ENCODE measurements at places on chromosomes 5 and 9. TPM values are rescaled to one million over a fixed set of nuclear protein-coding genes. Genes with fewer than 3 reads are reported as not detected.

The ABCA1 gene
- 45.8 TPM for total RNA-seq

DNA sequence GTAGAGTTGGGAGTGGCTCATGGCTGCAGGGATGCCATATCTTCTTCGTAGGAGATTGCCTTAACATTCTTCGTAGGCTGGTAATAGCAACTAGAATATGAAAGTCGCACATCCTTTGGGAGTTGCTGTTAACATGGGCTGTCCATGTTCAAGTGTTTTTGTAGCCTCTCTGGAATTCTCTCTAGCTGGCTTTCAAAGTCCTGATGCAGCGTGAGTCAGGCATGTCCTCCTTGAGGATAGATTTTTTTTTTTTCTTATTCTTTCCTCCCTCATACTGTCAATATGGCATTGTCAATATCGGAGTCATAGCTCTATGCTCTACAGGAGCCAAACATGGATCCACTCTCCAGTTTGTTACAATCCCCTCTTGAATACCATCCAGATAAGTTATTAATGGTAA, 494.8 kb upstream of the WWC1 start:
- no peak for DNase-seq
- H3K4me1 ChIP-seq, result no peaks in the 10 kb centered on the region
- H3K4me3 ChIP-seq, result no peak overlapping the region

DNA sequence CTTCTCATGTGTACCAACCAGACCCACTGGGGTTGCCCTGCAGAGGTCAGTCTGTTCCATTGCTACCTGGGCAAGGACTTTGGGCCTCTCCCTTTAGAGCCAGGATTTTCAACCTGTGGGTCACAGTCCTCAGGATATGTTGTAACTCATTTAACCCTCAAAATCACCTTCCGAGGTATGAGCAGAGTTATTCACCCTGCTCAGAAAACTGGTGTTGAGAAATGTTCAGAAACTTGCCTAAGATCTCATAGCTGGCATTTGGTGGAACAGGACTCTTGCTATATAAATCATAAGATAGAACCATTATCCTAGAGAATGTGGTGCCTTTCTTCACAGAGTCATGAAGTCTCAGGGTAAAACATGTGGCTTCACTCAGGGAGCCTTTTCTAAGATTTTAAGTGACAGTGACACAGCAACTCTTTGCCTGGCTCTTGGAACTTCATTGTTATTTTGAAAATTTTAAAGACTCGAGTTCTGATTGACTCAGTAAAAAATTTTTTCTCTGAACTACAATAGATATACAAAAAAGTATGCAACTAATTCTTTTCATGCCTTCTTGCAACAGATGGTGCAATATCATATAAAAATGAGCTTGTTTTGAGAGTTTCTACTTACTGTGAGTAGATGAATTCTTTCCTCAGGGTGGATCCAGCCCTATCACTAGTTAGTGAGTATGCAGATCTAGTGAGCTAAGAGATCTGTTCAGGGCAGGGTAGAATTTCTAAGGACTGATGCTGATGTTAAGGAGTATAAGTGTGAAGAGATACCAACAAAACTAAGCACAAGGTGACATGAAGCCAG, 29.5 kb downstream of the CAST start:
- no peaks in the 10 kb centered on the region for H3K27me3 ChIP-seq
- H3K27ac ChIP-seq, result peak overlapping the region; percentile 44
- H3K36me3 ChIP-seq, result peaks cover 5% of the 10 kb centered on the region
- H3K4me3 ChIP-seq, result no peak overlapping the region
- DNase-seq, result peak; percentile 75

DNA sequence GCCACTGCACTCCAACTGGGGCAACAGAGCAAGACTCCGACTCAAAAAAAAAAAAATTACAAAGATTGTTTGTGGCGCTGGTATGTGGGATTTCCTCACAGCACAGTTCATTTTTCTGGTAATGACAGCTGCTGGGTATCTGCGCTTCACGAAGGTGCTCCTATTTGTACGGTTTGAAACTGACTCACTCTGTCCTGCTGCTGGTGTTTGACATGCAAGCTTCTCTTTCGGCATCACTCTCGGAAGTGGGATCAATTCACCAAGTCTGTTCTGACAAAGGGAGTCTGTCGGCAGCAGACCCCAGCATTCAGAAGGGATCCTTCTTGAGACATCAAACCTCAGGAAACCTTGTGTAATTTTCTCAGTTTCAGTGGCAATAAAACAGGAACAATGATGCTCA, 26.3 kb downstream of the MAML1 start:
- no peak overlapping the region for H3K27ac ChIP-seq
- H3K4me1 ChIP-seq, result peaks cover 12% of the 10 kb centered on the region
- H3K36me3 ChIP-seq, result no peaks in the 10 kb centered on the region
- no peak overlapping the region for H3K4me3 ChIP-seq
- no peaks in the 10 kb centered on the region for H3K27me3 ChIP-seq
